ENCODE measurements at places on chromosomes 16 and 17.
A peak's percentile ranks its signal among the peaks of the same experiment; 100 is the strongest.

GRCh38 chr16:28845293-28845692 lies 855 bp downstream of the TUFM start:
- no peak for DNase-seq

- no peak for DNase-seq
Observed at GRCh38 chr17:1597861-1598342, 30.7 kb downstream of the SLC43A2 start.

DNA sequence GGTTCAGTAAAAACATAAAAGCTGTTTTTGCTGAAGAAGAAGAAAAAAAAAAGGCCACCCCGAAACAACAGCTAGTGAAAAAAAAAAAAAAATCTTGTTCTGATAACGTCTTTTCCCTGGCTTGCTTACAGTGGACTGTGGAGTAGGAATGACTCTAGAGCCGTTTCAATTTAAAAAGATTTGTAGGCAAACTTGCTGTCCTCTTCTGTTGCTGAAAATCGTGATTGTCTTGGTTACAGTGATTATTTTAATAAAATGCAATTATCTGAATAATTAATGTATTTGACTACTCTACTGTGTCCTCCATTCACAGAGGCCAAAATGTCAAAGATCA lies 190.6 kb upstream of the TBX2 start:
- DNase-seq = no peak

- no peak for DNase-seq
Observed at GRCh38 chr17:72405662-72406230, 284.9 kb downstream of the SOX9 start.

GRCh38 chr16:86573215-86573614 lies 5.1 kb upstream of the FOXL1 start:
- no peak for DNase-seq

DNA sequence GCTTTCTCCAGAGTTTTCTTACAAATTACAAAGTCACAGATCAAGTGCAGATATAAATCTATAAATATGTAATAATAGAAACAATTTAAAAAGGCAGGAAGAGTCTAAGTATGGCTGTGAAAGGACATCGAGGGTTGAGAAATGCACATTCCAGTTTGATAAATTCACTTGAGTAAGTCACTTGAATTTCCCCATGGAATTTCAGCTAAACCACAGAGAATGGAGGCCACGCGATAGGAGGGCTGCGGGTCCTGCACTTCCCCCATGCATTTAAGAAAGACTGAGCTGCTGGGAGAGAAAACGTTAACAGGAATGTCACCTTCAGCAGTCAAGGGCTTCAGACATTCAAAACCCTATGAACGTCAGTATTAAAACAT lies 6.1 kb upstream of the MXRA7 start:
- DNase-seq = no peak

GRCh38 chr17:8693328-8693727 lies 51.3 kb downstream of the CCDC42 start:
- no peak for DNase-seq

GRCh38 chr17:2853283-2854142 lies 57.3 kb downstream of the RAP1GAP2 start:
- peak; percentile 44 for DNase-seq

- no peak for DNase-seq
Observed at GRCh38 chr16:59880611-59881010, 1146.5 kb upstream of the GOT2 start.

GRCh38 chr17:47918006-47918405 lies 22.0 kb downstream of the SP2 start:
- no peak for DNase-seq

- DNase-seq = no peak
Observed at GRCh38 chr17:62001105-62001504, 64.0 kb downstream of the MED13 start.

GRCh38 chr16:15829460-15829859 lies 27.4 kb downstream of the MYH11 start:
- no peak for DNase-seq

- no peak for DNase-seq
Observed at GRCh38 chr16:15766918-15767317, 89.9 kb downstream of the MYH11 start.

DNA sequence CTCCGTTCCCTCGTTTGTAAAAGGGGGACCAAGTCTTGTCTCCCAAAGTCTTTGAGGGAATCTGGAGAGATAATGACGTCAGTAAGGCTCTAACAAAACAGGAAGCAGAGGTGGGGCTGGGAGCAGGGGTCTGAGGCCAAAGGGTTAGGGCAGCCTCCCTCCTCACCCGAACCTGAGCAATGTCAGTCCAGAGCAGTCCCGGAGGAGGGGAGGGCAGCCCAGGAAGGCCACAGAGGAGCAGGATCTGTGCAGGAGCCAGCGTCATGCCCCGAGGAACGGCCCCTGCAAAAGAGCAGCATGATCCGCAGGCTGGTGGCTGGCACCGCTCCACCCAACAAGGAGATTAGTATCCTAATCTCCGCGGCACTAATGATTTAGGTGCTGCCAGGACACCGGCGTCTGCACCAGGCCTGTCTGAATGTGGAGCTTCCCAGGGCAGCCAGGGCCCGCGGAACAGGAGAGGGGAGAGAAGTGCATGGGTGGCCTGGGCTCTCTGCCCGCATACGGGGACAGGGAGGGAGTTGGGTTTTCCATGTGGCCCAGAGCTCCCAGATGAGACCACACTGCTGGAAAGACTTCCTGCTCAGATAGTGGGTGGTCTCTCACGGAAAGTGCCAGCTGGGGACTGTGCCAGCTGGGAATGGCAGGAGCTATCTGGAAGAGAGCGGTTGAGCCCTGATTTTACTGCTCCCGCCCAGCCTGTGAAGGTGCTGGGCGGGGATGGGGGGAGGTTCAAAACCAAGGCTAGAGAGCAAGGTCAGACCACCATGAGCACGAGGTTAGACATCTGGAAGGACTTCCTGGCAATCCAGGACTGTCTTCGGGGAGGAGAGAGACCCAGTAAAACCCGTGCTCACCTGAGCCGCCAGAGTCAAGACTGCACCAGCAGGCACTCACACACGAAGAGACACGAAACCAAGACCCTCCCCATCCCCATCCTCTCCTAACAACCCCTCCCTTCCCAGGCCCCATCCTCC lies 11.0 kb upstream of the KRT17 start:
- DNase-seq = no peak

DNA sequence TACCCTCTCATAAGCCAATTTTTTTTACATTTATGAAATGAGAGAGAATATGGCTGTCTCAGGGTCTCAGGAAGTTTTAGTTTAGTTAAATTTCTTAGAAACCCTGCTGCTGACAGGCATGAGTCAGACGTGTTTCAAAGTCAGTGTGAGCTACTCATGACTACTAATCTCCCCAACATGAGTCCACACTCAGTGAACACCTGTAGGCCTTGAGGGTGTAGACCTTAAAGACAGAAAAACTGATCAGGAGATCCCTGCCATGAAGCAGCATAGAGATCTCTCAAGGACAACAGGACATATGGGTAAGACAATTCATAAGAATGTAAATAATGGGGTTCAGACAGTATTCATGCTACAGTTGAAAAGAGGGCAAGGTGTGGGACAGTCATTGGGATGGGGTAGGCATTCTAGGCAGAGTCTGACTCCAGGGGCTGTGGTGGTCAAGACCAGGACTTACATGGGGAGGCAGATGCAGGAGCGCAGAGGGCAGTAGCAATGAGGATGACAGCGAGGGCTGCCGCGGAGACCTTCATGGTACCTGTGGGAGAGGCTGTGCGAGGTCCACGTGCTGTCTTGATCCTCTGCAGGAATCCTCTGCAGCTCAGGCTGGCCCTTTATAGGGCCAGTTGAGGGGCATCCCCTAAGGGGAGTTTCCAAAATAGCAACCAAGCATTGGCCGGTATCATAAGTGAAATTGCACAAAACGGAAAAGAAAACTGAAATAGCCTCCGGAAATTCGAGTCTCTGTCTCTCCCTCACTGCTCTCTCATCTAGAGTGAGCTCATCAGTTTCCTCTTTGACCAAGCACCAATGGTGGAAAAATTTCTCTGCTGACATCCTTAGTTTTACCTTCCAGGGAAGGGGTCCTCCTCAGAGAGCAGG lies at the start of gene CCL5:
TSS of gene CCL5 (minus strand) at position 588 of the 882 bp plus-strand sequence.
- peak; percentile 53 for DNase-seq

DNA sequence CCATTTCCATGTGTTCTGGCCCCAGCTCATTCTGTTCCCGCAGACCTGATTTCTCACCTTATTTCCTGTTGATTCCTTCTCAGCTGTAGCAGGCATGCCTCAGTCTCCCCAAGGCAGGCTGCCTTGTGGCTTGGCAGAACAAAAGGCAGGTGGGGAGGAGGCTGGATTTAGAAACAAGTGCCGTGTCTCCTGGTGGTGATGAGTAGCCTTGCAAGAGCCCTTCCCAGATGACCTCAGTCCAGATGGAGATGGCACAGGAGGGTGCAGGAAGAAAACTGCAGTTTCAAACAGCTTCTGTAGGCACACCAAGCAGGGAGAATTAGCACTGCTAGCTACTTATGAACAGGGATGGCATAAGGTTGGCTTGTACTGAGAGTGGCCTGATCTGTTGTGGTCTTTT lies 64.6 kb downstream of the ARHGAP44 start:
- no peak for DNase-seq

GRCh38 chr17:80545499-80545826 lies 825 bp downstream of the RPTOR start:
- DNase-seq = no peak

GRCh38 chr17:33085256-33085655 lies 93.6 kb downstream of the SPACA3 start:
- no peak for DNase-seq

GRCh38 chr16:57761301-57761700 lies 25.7 kb downstream of the KATNB1 start:
- no peak for DNase-seq

- no peak for DNase-seq
Observed at GRCh38 chr17:17603178-17603894, 11.8 kb upstream of the PEMT start.

DNA sequence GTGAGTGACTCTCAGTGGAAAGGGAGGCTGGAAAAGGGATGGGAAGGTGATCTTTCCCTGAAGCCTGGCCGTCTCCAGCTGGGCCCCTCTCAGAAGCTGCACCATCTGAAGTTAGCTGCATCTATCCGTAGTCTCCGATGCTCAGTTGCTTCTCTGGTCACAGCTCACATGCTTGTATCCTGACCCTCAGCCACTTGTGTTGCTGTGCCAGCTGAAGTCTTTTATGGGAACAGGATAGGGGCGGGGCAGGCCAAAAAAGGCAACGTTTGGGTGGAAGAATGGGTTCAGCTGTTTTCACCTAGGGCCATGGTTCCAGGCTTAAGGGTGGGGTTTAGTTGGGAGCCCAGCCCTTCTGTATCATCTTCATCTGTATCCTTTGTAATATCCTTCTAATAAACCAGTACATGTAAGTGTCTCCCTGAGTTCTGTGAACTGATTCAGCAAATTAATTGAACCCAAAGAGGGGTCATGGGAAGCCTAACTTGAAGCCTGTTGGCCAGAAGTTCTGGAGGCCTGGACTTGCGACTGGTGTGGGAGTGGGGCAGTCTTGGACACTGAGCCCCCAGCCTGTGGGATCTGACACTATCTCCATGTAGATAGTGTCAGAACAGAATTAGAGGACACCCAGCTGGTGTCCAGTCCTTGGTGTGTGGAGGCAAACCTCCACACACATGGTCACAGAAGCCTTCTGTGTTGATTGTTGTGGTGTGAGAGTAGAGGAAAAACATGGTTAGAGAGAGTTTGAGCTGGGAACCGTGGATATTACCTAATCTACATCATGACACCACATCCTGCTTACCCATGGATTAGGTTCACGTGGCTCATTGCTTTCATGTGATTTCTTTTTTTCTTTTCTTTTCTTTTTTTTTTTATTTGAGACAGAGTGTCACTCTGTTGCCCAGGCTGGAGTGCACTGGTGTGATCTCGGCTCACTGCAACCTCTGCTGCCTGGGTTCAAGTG lies 49.3 kb upstream of the FBXO47 start:
- no peak for DNase-seq

GRCh38 chr17:80603396-80603795 lies 58.8 kb downstream of the RPTOR start:
- no peak for DNase-seq

DNA sequence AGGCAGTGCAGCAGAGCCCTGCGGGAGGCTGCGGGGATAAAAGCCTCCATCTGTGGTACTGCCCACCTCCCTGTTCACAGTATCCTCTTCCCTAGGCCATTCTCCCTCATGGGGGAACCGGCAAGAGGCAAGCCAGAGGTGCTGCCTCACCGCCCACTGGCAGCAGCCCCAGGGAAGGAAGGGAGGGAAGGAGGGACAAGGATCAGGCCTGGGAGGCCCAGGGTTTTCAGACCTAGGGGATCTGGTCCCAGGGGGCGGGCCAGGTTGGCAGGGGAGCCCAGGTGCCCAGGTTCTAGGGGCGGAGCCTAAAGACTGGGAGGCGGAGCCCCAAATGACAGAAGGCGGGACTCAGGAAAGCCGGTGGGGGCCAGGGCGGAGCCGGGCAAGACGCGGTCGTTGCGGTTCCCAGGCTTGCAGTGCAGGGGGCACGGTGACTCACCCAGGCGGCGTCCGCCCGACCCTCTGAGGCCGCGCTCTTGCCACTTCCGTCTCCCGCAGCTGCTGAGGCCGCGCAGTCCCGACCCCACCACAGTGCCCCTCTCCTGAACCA lies 3.0 kb upstream of the MTMR4 start:
- DNase-seq = no peak

DNA sequence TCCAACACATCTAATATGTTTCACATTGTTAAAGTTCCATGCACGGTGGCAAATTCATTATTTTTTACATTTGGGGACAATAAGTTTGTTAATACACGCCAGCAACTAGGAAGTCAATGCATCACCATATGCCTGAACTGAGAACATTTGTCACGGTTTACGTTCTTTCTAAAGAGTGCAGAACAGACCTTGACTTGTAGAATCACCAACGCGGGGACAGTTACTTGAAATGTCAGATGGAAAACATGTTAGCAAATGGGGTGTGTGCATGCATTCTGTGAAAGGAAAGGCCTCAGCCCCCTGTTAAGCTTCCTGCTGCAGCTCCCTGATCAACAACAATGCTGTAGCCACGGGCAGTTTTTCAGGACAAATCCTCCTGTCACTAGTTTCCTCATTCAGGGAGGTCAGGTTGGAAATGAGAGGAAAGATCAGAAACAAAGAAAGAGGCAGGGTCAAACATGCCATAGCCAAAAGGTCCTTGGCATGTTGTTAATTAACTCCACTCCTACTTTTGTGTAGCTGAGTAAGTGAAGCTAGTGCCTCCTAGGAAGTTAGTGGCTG lies 18.4 kb downstream of the SMIM36 start:
- no peak for DNase-seq

- no peak for DNase-seq
Observed at GRCh38 chr17:60615108-60615507, 15.1 kb downstream of the PPM1D start.
